ENCODE measurements at places on chromosomes 3 and 15.

DNA sequence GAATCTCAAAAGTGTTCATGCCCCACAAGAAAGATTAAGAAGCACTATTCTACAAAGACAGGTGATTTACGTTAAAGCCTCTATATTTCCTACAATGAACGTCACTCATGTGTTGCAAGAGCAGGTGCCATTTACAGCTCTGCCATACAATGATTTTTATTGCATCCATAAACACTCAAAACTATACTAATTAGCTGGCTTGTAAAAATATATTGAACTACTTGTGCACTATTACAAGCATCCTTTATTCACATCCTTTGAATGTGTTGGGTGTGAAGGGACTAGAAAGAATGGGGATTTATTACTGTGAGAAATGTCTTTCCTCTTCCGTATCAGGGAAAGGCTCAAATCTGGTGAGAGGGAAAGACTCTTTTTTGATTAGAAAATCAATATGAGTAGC, 50.7 kb upstream of the C3orf49 start:
- no peak for DNase-seq

DNA sequence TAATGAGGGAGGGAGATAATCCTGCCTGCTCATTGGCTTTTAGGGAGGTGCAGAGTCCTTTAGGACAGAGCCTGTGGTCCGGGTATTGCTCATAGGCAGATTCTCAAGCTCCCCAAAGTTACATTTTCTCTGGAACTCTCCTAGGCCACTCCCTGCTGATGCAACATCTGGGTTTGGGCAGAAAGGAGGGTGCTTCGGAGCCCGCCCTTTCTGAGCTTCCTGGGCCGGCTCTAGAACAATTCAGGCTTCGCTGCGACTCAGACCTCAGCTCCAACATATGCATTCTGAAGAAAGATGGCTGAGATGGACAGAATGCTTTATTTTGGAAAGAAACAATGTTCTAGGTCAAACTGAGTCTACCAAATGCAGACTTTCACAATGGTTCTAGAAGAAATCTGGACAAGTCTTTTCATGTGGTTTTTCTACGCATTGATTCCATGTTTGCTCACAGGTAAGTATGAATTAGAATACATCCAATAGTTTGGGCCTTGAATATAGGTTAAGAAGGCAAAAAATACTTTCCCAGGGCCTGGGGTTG, at the start of gene IL20RB:
TSS of gene IL20RB (plus strand) at position 233 of the 538 bp plus-strand sequence. CDS start at position 364, 131 bp downstream.
- no peak for DNase-seq

DNA sequence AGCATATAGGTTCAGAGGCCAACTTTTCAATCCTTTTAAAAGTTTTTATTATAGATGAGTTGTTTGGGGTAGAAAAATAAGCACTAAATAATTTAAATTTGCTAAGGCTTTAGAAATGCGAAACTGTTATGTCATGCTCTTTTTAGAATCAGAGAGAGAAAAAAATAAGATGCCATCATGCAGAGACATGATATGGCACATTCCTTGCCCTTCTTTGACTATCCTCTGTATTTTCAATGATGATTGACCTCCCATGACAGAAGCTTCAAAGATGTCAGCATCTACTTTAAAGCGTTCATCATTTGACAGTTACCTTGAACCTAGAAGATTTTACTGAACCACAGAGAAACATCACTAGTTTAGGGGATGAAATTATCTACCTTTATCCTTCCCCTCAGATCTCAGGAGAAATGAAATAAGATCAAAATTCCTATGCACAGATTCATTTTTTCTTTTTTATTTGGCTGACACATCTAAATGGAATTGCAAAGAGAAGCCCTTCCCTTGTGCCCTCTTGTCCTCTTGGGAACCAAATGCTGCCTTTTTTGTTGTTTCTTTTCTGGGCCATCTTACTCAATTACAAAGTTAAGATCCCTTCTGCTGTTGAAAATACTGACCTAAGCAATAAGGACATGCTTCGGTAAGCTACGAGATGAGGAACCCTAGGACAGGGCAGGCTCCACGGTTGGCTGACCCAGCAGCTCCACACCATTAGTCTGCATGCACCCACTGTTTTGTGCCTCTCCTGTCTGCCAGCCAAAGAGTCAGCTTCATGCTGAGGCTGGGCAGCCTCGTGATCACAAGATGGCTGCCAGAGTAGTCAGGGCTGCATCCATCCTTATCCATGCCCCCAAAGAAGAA, 289.7 kb upstream of the TPM1 start:
- DNase-seq, result no peak

DNA sequence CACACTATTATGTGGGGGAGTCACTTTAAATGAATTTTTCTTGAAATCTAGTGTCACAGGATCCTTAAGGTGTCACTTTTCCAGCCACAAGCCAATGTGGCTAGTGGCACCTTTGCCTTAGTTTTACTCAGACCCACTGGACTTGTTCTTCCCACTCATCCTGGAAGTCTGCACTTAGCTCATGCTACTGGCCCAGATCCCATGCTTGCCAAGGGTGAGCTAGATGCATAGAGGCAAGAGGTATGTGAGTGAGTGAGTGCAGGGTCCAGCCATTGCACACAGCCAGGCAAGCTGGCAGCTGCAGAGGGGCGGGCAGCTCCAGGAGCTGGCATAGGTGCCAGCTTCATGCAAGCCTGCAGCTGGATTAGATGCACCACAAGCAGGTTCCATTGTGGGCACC, 81.0 kb downstream of the CGGBP1 start:
- DNase-seq, result no peak

- no peak for DNase-seq
Observed at GRCh38 chr3:167466966-167467365, 6.9 kb downstream of the SERPINI2 start.

- DNase-seq, result no peak
Observed at GRCh38 chr3:150765949-150766720, 3.2 kb upstream of the SIAH2 start.

- no peak for DNase-seq
Observed at GRCh38 chr3:100002599-100003350, 111.5 kb downstream of the FILIP1L start.

GRCh38 chr15:38205526-38206272, 46.9 kb upstream of the SPRED1 start:
- DNase-seq, result no peak

DNA sequence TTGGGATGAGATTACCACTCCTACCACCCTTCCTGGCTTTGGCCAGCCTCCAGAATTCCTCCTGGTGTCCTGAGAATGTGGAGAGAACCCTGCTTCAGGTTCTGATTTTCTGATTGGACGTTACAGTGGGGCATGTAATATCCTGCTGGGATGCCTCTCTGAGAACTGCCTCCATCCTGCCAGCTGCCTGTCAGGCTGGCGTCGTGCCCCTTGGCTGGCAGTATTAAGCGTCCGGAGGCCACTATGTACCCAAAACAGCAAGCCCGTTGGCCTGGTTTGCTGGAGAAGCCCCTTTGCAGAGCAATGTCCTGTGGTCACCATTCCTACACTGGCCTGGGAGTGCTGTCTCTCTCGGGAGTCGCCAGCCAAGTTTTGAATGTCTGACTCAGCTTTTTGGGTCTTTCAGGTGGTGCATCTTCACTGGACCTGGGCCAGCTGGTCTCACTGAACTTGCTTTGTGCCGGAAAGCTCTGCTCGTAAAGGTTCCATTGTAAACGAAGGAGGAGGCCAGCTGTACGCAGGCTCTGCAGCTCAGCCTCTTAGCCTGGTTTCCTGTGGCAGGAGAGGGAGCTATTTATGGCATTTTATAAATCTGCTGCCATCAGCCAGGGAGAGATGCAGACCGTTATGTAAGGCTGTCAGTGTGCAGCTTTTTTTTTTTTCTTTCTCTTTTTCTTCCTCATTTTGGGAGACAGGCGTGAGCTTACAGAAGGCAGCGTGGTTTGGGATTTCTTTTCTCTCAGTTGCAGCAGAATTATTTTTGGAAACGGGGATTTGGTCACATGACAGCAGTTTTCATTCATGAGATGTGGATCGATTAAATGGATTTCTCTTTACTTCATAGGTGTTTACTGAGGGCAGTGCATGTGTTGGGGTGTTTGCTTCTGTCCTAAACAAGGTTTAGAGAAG, 19.0 kb upstream of the TRAK1 start:
- DNase-seq, result no peak

GRCh38 chr3:135190658-135191057, 395.6 kb downstream of the EPHB1 start:
- no peak for DNase-seq

DNA sequence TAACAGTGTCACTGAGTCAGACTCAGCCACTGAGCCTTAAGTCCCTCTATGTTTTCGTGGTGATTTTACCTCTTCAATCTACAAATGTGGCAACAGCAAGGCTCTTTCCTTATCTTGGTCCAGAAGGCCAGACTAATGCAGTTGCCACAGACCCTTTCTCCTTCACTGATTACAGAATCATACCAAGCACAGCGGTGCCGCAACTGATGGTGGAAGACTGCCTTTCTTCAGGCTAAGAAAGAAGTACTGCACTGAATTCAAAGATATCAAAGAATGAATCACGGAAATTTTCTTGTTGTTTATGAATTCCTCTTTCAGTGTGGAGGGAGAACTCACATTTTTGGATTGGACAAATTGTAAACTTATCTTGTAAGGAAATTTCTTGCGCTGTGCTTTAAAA, 18.6 kb downstream of the DCP1A start:
- DNase-seq, result no peak

DNA sequence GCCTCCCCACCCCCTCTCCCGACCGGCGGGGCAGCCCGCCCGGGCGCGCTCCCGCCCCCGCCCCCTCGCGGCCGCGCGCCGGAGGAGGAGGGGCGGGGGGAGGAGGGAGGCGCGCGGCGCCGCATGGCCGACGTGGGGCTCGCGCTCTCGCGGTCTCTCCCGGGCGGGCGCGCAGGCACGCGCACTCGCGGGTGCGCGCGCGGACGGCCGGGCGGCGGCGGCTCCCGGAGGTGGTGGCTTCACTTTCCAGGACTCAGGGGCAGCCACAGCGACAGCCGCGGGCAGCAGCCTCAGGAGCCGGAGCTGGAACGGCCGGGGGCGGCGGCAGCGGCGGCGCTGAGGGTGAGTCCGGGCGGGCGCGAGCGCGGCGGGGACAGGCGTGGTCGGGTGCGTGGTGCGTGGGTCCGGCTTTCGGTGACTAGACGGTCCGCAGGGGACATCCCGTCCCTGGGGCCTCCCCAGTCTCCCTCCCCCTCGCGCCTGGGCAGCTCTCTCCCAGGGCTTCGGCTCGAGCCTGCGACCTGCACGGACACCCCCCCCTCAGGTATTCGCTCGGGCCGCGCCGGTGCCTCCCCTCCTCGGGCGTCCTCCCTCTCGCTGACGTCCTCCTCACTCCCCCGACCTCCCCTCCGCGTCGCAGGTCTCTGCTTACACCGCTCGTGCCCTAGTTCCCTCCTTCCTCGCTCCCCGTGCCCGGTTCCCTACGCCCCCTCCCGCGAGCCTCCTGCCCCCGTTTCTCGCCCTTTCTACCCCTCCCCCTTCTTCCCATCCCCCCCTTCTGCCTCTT, at the start of gene UBE2E2:
TSS of gene UBE2E2 (plus strand) at position 407 of the 787 bp plus-strand sequence.
- DNase-seq, result peak; percentile 7

GRCh38 chr3:125057186-125057850, 1.5 kb upstream of the HEG1 start:
- DNase-seq, result no peak

GRCh38 chr15:101142711-101143110, 109.1 kb downstream of the CHSY1 start:
- no peak for DNase-seq

DNA sequence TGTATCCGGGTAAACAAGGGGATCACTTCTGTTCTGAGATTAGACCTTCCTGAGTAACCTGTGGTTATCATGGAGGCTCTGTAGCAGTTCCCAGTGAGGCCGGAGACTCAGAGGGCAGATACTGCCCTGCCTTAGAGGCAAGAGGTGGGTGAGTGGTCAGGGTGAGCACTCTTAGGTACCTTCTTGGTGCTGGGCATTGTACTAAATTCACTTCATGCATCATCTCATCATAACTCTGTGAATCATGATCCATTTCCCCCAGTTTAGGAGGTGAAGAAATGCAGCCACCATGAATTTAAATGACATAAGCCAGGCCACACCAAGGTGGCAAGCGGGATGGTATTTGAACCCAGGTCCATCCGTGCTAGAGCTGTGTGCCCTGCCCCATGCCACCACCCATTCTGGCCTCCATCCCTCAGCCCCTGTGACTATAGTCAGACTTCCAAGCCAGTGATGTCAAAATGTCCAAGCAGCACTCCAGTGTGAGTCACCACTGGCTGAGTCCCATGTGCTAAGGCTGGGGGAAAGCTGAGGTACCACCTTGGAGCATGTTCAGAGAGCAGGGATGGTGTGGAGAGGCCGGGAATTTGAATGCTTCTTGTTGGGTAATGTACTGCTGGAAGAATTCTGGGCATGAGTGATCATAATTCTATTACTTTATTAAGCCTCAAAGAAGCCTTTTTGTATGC, 88.8 kb downstream of the EPHB1 start:
- DNase-seq, result no peak

GRCh38 chr15:98123297-98123696, 162.8 kb downstream of the ARRDC4 start:
- DNase-seq, result no peak

DNA sequence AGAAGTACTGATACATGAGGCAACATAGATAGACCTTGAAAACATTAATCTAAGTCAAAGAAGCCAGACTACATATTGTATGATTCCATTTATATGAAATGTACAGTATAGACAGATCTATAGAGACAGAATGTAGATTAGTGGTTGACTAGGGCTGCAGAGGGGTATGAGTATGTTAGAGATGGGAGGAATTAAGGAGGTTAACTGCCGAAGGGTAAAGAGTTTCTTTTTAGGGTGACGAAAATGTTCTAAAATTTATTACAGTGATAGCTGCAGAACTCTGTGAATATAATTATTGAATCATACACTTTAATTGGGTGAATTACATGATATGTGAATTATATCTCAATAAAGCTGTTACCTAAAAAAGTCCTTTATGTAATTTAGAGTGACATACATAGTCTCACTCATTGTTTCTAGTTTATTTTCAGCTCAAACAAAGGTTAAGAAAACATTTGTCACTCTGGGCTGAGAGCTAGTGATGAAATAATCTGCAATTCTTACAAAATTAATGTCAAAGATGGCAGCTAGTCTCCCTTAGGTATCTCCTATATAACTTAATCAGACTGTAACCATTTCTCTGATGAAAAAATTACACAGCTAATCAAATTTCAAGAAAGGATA, 61.4 kb downstream of the DENND4A start:
- no peak for DNase-seq

- no peak for DNase-seq
Observed at GRCh38 chr15:79495775-79496174, 63.6 kb downstream of the MINAR1 start.

DNA sequence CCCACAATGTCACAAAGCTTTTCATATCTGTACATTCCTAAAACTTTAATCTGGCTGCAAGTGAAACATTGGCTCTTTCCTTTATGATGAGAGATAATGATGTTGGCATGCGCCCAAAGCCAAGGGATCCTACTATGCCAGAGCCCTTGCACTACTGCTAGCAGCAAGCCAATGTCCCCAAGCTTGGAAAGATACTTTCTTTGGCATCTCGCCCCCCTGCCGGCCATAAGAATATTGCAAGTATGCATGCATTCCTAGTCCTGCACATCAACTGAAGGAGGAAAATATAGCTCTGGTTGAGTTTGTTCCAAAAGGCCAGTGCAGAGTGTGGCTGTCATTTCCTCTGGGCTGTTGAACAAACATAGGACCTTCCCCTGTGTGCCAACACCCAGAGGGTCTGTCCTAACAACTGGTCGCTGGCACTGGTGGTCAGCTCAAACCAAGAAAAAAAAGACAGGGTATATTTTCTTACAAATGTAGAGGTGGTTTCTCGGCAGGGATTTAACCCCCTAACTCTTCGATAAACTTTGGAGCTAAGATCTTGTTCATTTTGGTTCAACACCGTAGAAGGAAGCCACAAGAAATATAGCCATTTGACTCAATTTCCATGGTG, 120.9 kb upstream of the ZBED2 start:
- no peak for DNase-seq

GRCh38 chr15:47442371-47442770, 274.9 kb upstream of the SEMA6D start:
- no peak for DNase-seq

Measured in stimulated activated CD8-positive, alpha-beta memory T cell treated with anti-CD3 and anti-CD28 coated beads, Interleukin-2, amount 100 ng/mL, for 1 hour (primary cell).